ENCODE measurements at places on chromosomes 5 and 9.

DNA sequence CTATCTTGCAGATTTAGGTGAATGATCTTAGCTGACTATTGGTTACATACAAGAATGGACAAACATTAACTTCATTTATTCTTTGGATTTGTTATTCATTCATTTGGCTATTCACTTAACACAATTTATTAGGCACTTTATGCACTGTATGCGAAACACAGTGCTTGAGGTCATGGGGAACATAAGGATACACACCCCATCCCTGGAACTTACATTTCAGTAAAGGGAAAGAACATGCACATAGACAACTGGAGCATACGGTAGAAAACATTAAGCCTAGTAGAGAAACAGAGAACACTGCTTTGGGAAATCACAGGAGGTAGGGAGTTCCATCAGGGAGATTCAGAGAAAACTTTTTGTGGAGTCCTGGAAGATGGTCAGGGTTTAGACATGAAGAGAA is 22.2 kb downstream of the LIX1 start:
- DNase-seq = no peak

DNA sequence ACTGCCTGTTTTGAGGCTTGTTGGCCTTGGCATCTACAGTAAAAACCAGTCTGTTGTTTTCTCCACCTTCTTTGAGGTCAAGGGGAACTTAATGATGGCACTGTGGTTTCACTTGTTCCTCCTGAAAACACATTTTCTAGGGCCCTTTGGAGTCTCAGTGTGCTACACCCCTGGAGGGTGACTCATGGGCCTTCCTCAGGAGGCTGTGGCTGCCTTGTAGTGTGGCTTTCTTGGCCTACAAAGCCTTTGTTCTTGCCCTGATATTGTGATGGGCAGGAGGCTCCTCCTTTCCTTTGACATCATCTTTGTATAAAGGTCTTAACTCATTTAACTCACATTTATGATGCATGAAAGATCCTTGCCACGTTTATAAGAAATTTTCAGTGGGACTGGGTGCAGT is 56.3 kb upstream of the GPBP1 start:
- DNase-seq = no peak

DNA sequence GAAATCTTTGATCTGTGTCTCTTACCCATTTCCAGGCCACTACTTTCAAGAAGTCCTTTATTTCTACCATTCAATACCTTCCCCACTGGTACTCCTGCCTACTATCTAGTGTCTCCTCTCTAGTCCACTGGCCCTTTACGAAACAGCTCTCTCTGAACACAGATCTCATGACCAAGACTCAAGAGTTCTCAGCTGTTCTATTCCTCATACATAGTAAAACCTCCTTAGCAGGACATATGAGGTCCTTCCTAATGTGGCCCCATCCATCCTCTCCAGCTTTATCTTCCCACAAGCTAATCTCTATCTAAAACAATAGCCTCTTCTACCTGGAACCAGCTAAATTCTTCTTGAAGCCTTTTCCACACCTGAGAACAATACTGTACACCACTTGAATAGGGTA is 2.6 kb downstream of the TEX10 start:
- no peak for DNase-seq

DNA sequence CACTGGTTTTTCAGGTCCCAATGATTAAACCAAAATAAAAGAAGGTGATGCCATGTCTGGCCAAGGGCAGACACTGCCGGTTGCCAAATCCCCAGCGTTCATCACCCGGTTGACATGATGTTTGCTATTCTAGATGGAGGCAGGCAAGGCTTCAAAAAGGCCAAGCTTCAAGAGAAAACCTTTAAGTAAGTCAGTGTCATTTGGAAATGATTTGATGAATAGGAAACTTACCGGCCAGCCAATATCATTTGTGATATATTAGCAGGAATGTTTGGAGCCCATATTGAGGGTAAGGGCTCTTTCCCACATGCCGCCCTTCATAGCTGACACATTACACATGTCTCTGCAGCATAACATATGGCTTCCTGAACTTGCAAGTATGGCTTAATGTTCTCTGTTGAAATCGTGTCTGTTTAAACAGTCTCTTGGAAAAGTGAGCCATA is 89.5 kb upstream of the TTC23L start:
- DNase-seq = no peak

GRCh38 chr5:1540166-1540565 is 16.4 kb upstream of the LPCAT1 start:
- no peak for DNase-seq
